ENCODE measurements at places on chromosomes 16 and 17. TPM values are rescaled to one million over a fixed set of nuclear protein-coding genes. Genes with fewer than 3 reads are reported as not detected.

DNA sequence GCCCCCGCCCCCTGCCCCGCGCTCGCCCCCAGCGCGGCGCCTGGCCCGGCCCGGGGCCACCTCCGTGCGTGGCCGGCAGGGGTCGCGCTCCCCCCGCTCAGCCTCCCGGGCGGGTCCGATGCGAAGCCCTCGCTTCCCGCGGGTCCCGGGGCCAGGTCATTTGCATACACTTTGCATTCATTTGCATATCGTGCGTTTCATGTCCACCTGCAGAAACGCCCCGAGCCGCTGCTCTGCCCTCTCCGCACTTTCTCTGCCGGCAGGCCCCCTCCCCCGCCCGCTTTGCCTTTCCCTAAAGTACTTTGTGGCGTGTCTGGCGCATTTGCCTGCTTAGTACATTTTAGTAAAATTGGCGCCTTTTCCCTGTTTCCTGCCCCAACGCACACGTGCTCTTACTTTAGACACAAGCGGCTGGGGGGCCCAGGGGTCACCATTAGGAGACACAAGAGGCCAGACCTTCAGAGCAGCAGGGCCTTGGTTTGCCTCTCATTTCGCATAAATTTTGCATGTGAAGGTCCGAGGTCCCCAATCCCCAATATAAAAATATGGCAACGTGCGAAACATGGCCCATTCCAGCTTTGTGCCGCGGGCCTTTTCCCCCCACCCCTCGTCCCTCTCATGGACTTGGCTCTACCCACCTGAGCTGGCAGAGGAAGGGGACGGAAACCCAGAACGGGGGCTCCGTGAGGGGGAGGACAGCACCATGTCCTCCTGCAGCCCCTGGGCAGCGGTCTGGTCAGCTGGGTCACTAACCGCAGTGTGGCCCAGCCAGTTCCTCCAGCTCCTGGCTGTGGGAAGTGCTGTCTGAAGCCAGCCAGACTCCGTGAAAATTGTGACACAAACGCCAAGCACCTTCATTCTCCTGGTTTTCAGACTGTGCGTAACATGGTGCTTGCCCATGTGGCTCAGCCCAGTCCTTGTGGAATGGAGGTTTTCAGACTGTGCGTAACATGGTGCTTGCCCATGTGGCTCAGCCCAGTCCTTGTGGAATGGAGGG lies 34.8 kb downstream of the CBFA2T3 start:
- no peak for DNase-seq
- H3K27me3 ChIP-seq = peaks cover 46% of the 10 kb centered on the region
- no peaks in the 10 kb centered on the region for H3K36me3 ChIP-seq

The TEPSIN gene
- 27.4 TPM for total RNA-seq

DNA sequence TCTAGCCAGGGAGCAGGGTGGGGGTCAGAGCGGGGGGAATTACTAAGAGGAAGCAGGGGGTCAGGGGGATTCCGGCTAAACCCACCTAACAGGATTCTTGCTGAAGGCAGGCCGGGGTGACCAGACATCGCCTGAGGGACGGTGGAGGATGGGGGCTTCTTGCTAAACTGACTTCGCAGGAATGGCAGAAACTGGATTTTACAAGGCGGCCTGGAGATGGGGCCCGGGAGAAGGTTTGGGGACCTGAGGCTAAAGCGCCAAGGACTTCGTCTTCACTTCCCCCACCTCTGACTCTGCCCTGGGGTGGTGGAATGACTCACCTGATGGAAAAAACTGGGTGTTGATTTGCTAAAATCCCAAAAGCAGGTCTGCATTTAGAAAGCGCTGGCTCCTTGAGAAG lies 23.5 kb downstream of the LGALS3BP start:
- peaks cover 6% of the 10 kb centered on the region for H3K4me1 ChIP-seq
- no peaks in the 10 kb centered on the region for H3K27me3 ChIP-seq
- H3K36me3 ChIP-seq = peaks cover 2% of the 10 kb centered on the region
- DNase-seq = no peak

GRCh38 chr16:31118223-31119155 lies 1.0 kb downstream of the KAT8 start:
- peak; percentile 92 for DNase-seq
- H3K4me1 ChIP-seq = peaks cover 16% of the 10 kb centered on the region
- peak overlapping the region; percentile 74 for H3K4me3 ChIP-seq
- H3K27me3 ChIP-seq = no peaks in the 10 kb centered on the region
